HAP-1 (cell line): ENCODE measurements at places on chromosomes 12 and 14.
A peak's percentile ranks its signal among the peaks of the same experiment; 100 is the strongest.

DNA sequence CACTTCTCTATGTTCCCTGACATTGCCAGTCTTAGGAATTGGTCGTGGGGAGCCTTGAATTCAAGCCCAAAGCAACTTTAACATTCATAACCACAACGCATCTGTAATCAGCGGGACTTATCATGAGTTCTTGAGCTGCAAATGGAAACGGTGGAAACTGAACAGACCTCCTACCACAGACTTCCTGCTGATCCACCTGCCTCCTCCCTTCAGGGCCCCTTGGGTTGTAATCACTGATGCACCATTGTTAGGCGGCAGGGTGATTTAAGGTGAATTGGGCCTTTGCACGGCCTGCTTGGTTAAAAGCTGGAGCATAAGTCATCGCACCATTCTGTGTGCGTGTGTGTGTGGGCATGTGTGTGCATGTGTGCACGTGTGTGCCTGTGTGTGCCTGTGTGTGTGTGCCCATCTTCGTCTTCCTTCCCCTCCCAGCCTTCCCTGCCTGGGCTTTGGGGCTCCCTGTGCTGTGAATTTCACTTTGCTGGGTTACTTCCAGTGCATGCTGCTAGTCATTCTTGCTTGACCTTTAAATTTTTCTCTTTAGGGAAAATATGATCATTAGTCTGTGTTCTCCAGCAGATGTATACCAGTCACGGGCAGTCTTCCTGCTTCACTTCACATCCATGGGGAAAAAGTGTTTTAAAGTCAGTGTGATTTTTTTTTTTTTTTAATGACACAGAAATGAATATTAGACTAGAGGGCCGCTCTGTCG is 29.1 kb downstream of the CHST11 start:
- DNase-seq = no peak

- DNase-seq = no peak
Observed at GRCh38 chr12:40993158-40993557, 195.0 kb upstream of the PDZRN4 start.

- no peak for DNase-seq
Observed at GRCh38 chr12:32702473-32702872, 23.4 kb downstream of the DNM1L start.

DNA sequence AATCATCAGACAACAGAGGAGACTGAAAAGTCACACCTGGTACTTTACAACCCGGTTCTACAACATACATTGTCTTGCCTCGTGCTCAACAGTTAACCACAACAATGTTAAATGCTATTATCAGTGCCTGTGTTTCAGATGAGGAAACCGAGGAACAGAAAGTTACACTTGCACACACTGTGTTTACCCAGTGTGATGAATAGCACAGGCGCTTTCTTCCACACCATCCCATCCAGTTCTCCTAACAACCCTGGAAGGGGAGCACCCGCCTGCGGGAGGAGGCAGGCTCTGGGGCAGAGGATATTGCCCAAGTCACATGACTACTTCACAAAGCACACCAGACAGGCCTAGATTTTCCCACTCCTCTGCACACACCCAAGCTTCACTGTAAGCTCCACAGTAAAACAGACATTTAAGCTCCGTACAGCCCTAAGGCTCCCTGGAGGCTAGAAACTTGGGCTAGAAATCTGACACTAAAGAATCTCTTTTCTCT is 21.8 kb downstream of the NCKAP5L start:
- DNase-seq = no peak

DNA sequence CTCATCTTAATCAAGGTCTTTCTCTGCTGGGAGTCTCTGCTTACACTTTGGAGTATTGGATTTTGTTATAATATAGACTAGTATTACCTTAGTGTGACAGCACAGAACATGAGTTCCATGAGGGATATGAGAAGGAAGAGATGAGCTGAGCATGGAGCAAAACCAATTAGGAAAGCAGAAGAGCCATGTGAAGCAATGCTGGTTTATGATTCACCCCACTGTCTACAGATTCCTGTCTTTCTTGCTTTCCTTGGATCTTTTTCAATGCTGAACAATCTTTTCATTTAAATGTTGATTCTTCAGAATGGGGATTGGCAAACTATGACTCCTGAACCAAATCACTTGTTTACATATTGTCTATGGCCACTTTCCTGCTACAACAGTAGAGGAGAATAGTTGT is 70.4 kb upstream of the KITLG start:
- no peak for DNase-seq

DNA sequence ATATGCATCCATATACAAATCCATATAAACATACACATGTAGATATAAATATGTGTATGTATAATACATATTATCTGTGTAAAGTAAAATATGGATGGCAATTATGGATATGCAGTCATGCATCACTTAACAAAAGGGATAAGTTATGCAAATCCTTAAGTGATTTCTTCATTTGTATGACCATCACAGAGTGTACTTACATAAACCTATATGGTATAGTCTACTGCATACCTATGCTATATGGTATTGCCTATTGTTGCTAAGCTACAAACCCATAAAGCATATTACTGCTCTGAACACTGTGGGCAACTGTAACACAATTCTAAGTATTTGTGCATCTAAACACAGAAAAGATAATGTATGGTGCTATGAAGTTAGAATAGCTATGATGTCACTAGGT is 227.2 kb downstream of the SLC6A15 start:
- peak; percentile 50 for DNase-seq

DNA sequence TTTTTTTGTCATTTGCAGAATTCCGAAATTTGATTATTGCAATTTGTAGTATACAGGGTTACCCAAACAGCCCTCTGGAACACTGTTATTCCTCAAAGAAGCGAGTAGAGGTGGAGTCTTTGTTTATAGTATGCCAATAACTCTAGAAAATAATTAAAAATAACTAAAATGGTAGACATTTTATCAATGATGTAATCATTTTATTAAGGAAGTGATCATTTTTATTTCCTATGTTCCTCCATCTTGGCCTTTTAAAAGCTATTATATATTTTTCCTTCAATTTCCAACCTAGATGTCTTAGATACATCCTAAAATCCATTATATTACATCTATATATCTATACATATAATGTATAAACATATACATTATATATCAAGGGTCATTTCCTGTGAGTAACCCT is 106.0 kb downstream of the CCDC91 start:
- no peak for DNase-seq

GRCh38 chr12:24488091-24488596 is 460.8 kb downstream of the BCAT1 start:
- DNase-seq = no peak

GRCh38 chr12:105261010-105261409 is 25.0 kb upstream of the APPL2 start:
- no peak for DNase-seq

DNA sequence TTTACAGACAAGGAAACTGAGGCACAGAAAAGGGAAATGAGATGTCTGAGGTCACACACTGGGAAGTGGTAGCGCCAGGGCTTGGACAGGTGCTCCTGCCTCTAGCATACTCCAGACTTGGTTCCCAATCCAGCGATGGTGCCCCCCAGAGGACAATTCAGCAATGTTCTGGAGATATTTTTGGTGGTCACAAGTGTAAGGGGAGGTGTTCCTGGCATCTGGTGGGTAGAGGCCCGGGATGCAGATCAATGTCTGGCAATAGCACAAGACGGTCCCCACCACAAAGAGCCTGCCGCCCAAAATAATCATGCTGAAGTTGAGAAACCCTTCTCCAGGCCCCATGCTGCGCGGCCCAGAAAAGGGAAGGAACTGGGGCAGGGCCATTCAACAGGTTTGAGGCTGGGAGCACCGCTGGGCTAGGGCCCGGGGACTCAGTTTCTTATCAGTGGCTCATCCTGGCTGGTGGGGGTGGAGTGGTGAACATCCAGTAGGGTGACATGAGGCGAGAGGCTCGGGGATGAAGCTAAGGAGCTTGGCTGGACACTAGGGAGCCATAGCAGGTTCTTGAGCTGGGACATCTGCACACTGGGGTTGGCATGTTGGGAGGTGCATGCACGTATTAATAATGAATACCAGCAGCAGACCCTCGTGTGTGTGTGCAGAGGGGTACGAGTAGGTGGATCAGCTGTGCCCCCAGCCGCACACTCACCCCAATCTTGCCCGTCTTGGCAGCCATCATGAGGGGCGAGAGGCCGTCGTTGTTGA is 35.1 kb downstream of the TRPV4 start:
- peak; percentile 43 for DNase-seq

DNA sequence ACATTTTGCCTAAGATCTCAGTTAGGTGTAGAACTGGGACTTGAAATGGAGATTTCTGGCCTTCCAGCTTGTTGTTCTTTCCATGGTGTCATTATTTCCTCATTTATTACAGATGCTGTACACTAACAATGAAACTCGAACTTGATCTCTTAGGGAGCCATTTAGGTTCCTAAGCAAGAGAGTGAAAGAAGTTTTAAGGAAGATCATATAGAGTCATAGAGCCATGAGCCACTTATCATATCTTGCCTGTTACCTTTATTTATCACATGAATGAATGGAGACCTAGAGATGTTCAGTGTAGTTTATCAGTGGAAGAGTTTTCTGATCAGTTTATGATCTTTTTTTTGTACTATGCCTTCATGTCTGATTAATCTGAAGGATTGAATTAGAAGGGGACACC is 9.9 kb downstream of the HELB start:
- no peak for DNase-seq

DNA sequence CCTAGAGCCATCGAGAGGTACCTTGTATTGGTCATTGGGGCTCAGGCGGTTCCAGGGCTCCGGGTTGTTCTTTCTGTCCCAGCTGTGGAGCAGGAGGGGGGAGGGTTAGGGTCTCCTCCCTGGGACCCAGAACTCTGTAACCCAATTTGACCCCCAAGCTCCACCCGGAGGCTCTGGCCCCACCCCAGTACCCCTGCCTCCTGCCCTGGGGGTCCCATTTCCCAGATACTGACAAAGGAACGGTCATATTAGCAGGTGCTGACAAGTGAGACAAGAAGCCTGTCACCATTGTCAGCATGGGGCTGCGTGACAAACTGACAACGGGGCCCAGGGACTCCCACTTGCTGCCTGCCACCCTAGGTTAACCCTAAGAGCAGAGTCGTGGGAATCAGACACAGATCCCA is 6.2 kb downstream of the SHMT2 start:
- DNase-seq = no peak

DNA sequence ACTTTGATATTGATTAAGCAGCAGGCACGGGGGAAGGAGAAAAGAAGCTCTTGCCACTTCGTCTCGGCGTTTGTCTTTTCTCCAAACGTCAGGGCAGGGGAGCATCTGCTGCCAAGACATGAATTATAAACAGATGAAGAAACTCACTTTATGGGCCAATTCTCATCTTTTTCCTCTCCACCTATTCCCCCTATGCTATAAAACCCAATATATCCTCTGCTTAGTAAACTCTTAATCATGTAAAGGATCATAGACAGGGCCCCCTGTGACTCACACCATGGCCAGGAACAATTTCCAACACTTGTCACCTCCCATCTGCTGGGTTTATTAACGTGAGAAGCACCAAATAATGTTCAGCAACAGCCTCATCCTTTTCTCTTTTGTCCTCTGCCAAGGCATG is 1092.1 kb upstream of the TMEM132C start:
- DNase-seq = no peak

GRCh38 chr12:21683115-21683514 is 25.5 kb upstream of the LDHB start:
- no peak for DNase-seq

DNA sequence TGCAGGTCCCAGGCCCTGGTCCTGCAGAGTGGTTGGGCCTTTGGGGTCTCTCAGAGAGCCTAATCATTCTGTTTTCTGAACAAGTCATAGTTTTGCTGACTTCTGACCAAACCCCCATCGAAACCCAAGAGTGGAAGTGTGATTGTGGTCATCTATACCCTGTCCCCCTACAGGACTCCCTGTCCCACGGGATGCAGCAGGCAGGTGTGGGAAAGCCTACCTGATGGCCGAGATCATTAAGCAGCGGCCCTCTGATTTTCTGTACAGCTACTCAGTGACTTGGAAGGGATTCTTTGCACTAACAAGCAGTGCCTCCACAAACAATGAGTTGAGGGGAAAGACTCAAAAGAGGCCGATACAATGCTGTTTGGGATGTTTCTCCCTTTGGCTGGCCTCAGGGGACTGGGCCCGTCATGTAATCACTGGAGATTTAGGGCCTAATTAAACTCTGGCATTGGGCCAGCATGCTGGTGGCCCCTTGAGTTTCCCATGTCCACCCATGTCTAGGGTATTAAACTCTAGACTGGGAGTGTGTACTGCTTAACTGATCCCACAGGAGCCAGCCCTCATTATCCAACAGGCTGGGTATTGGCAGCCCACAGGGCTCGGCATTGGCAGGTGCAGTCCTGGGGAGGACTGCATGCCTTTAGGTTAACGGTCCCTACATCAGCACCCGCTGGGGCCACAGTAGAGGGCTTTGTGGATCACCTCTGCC is 192.8 kb downstream of the ZFP36L1 start:
- no peak for DNase-seq

DNA sequence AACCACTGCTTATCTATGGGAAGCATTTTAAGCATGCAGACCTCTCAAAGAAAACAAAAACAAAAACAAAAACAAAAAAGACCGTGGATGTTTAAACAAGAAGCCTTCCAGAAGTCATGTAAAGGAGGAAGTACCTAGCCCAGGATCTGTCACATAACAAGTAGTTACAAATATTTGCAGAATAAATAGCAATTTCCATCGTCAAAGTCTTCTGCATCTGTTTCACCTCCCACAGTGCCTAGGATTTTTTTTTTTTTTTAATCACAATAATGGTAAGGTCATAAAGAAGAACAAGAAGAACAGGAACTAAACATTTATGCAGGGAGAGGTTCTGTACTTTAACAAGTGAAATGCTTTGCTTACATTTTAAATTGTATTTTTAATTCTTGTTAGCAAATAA is 2.4 kb upstream of the STXBP6 start:
- no peak for DNase-seq

DNA sequence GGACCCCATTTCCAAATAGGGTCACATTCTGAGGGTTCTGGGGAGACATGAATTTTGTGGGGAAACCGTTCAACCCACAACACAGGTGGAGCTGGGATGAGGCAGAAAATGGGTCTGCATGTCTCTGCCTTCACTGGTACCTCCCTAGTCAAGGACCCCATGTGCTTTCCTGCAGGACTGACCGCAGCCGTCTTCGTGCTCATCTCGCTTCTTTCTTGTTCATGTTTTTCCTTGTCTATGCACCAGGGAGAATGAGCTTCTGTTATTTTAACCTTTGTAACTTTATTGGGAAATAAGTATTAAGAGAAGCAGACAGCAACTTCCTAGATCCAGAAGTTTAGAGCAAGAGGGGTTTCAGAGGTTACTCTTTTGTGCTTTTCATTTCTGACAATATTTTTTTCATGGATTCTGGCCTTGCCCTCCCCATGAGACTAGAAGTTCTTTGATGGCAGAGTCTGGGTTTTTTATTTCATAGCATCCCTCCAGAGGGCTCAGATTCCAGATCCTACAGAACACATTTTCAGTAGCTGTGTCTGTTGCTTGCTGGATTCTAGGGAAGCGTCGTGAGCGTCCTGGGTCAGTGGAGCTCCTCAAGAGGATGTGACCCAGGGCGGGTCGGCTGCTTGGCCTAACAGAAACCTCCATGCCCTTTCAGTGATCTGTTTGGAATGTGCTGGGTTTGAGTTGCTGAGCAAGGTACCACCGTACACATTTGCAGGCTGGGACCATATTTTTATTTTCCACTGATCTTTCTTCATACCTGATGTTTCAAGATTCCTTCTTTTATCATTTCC is 104.2 kb downstream of the ADGRD1 start:
- no peak for DNase-seq
